ENCODE measurements at places on chromosomes 12 and 14.

DNA sequence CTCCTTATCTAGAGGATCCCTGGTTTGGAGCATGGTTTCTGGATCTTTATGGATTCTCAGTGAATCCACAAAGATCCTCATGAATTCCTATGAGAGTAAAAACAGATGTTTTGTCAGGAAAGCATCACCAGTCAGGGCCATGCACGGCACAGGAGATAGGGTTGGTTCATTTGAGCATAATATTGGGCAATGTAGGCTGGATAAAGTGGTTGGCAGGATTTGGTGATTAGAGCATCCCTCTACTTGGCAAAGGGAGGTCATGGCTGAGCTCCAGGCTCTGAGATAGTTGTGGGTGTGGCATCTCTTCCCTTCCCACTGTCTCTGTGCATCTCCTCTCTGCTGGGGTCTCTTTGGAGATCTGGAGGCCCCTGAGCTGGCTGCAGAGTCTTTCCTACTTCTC, 149.8 kb downstream of the DACT1 start:
- no peak for DNase-seq

- DNase-seq, result no peak
These were observed 30.6 kb upstream of the TMX1 start for GRCh38 chr14:51209457-51209856.

GRCh38 chr12:102939670-102940222, 17.7 kb upstream of the ASCL1 start:
- no peak for DNase-seq

GRCh38 chr12:13102461-13103195, 839 bp downstream of the GSG1 start:
- no peak for DNase-seq

- DNase-seq, result no peak
These were observed 211.1 kb upstream of the RGS6 start for GRCh38 chr14:71720978-71721624.

GRCh38 chr12:52800259-52800917, 4.5 kb upstream of the KRT3 start:
- no peak for DNase-seq

GRCh38 chr14:32259368-32260013, 56.4 kb upstream of the RNU6-8 start:
- DNase-seq, result no peak

- no peak for DNase-seq
These were observed 9.7 kb upstream of the PLBD1 start for GRCh38 chr12:14577344-14577743.

DNA sequence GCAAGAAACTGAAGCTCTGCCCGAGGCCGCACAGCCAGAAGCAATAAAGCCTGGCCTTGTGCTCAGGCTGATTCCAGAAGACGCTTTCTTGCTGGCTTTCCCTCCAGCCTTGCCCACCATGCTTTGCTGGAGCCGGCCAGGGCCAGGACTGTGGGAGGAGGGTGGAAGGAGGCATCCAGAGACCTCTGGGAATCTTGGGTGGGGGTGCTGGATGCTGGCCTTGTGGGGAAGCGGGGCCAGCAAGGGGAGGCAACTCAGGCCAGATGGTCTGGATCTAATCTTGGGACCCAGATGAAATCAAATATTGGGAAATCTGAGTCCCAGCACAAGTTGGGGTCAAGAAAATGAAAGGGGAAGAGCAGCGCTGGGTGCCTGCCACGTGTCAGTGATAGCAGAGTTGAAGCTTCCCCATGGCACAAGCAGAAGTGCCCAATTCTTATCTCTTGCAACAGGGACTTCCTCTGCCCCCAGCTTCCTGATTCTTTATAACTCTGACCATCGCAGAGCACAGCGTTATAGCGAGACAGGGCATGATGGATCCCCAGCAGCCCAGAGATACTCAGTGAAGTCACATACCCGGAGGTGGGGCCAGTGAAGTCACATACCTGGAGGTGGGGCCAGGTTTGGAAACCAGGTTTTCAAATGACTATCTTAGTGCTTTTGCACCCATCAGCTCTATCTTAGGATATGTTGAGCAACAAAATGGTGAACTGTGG, 6.4 kb upstream of the RABGGTA start:
- no peak for DNase-seq

DNA sequence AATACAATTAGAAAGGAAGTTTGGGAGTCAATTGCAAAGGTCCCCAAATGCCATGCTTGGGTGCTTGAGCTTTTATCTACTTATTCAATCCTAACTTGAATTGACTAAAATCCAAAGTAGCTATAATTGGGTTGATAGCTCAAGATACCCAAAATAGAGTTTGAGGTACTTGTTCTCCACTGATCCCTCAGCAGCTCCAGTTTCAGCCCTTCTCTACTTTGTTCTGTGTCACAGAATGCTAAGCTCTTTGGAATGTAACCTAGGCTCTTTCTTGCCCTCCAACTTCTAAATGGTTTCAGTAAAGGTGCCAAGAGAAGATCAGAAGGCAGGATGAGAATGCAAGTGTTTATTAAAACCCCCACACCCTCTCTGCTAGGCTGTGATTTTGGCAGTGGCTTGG, 251.4 kb upstream of the CLEC14A start:
- no peak for DNase-seq

- no peak for DNase-seq
These were observed 39.9 kb downstream of the DNAI7 start for GRCh38 chr12:25155022-25155576.

DNA sequence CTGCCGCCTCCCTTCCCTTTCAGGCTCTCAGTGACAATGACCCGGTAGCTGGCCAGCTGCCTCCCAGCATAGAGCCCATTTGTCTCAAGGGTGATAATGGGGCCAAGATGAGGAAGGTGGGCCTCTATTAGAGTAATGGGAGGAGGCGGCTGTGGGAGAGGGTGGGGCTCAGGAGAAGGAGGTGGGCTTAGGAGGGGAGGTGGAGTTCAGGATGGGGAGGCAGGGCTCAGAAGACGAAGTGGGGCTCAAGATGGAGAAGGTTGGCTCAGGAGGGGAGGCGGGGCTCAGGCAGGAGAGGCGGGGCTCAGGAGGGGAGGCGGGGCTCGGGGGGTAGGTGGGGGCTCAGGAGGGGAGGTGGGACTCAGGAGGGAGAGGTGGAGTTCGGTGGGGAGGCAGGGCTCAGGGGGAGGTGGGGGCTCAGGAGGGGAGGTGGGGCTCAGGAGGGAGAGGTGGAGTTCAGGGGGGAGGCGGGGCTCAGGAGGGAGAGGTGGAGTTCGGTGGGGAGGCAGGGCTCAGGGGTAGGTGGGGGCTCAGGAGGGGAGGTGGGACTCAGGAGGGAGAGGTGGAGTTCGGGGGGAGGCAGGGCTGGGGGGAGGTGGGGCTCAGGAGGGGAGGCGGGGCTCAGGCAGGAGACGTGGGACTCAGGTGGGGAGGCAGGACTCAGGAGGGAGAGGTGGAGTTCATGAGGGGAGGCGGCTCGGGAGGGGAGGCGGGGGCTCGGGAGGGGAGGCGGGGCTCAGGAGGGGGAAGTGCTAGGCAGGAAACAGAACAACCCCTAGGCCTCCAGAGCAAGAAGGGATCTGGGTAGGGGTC, 36.8 kb downstream of the IQSEC3 start:
- no peak for DNase-seq

GRCh38 chr12:68739891-68740290, 6.1 kb upstream of the SLC35E3 start:
- DNase-seq, result no peak

- DNase-seq, result no peak
These were observed 325.2 kb upstream of the RGS6 start for GRCh38 chr14:71607056-71607455.

- DNase-seq, result no peak
These were observed 365.6 kb downstream of the DPF3 start for GRCh38 chr14:72528059-72528862.

- DNase-seq, result no peak
These were observed 7.2 kb downstream of the ERC1 start for GRCh38 chr12:998020-998874.

DNA sequence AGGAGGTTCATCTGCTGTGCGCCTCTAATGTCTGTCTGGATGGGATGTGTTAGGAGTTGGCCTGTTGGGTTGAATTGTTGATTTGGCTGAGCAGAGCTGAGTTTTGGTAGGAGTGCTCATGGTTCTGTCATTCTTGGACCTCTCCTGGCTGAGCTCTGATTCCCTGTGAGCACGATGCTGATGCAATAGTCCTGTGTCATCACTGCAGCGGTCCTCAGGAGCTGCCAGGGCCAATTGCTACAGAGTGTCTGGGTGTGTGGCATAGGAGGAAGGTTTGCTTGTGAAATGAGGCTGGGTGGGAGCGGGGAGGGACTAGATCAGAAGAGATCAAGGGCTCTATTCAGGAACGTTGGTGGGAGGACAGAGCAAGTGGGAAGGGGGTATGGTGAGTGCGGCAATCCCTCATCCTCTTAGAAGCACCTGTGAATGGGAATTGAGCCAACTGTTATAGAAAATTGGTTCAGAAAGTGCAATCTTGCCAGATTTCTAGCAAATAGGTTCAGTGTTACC, 21.2 kb downstream of the PEX5 start:
- DNase-seq, result no peak
